ENCODE measurements at places on chromosomes 2 and 18.

- DNase-seq: no peak
Measured at GRCh38 chr18:46917803-46918600, 600 bp downstream of the KATNAL2 start.

DNA sequence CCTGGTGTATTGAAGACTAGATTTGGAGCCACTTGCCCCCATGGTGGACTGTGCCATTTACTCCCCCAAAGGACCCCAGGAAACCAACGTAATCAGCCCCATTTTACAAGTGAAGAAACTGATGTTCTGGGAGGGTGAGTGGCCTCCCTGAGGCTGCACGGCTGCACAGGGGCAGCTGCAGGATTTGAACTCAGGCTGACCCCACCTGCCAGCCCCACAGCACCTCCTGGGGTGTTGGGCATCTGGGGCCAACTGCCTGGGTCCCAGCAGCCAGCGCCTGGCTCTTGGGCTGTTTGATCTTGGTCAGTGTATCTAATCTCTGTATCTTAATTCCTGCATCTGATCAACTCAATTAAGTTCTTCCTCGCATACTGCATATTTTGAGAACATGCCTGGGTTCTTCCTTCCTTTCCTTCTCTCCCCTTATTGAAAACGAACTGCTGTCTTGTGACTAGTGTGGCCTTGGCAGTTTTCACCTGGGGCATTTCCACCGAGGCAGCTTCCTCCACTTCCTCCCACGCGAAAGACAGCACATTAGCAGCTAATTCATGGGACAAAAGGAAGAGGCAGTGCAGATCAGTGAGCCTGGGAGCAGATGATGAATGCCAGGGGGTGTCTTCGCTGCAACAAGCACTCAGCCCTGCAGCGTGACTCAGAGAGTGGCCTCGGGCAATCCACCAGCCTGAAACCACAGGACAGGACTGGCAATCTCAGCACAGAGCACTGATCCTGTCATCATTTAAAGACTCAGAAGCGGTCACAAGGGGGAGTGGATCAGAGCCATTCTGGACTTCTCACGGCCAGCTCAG lies 184.1 kb upstream of the RAB12 start:
- DNase-seq: no peak

- DNase-seq: no peak
Measured at GRCh38 chr2:36376992-36377738, 21.6 kb downstream of the CRIM1 start.

DNA sequence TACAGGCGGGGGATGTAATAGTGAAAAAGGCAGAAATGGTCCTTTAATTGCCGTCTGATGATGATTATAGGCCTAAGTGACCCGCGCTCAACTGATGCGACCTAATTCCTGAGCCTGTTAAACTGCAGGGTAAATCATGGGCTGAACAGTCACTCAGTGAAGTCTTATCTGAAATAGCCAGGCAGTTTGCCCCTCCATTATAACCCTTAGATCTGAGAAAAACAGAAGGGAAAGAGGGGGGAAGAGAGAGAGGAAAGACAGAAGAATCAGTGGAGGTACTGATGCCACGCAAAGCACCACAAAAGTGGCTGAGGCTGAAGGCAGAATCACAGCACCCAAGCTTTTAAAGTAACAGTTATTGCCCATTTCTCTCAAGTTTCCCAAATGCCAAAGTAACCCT lies 73.1 kb upstream of the DNMT3A start:
- no peak for DNase-seq

DNA sequence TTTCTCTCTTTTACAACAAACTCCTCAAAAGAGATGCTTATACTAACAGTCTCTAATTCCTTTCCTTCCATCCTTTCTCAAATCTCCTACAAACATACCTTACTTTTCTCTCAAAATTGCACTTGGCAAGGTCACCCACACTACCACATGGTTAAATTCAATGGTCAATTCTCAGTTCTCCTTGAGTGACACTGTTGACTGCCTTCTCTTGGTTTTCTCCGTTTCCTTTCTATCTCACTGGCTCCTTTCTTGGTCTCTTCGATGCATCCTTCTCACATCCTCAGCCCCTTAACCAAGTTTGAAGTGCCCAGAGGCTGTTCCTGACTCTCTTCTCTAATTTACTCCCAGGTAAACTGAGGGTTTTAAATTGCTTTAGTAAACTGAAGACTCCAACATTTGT lies 12.5 kb downstream of the C1D start:
- no peak for DNase-seq

DNA sequence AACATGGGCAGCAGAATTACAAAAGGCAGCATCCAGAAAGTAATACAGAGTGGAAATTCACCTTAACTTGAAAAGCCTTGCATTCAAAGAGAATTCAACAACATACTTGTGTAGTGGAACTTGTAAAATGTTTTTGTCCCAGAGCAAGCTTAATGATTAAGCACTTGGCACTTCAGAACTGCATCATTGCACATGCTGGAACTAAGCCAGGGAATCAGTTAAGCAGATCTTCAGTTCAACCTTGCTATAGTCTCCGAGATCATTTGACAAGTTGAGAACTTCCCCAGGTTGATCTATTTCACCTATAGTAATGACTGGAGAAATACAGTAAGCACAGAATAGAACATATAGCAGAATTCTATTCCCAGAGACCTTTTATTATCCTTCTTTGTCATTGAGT lies 1337.2 kb upstream of the NXPH2 start:
- DNase-seq: no peak

- no peak for DNase-seq
Measured at GRCh38 chr2:144827404-144827803, 307.5 kb upstream of the ZEB2 start.

DNA sequence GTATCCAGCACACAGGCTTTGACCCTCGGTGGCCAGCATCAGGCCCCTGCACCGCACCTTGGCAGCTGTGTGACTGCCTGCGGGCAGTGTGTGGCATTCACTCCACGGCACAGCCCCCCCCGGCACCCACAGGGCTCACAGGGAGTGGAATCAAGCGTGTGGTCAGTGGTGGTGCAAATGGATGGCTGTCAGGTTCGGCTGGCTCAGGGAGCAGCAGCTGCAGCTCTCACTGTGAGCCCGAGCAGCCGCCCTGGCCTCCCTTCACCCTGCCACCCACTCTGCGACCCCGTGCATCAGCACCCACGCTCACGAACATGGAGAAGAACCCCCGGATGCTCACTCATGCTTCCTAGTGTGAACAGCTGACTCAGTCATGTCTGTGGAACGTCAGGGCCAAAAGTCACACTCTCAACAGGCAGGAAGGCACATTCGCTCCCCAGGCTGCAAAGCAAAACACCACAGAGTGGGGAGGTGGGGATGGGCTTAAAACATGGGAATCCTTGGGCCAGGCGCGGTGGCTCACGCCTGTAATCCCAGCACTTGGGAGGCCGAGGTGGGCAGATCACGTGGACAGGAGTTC lies 41.5 kb upstream of the GPC1 start:
- no peak for DNase-seq

GRCh38 chr2:240672076-240672700 lies 10.5 kb downstream of the AQP12B start:
- DNase-seq: no peak

GRCh38 chr2:225598897-225599296 lies 199.4 kb downstream of the NYAP2 start:
- no peak for DNase-seq

Measured in CD4-positive, alpha-beta T cell treated with Interleukin-12 subunit alpha and Interleukin-12 subunit beta, for 1 hour (primary cell).